ENCODE measurements at places on chromosomes 7 and 10. TPM values are rescaled to one million over a fixed set of nuclear protein-coding genes. Genes with fewer than 3 reads are reported as not detected.

Gene SPDYE1
- not detected for total RNA-seq

Gene LRMDA
- total RNA-seq, result 1.7 TPM

Gene OAT
- total RNA-seq, result 114 TPM

Gene SLC25A40
- total RNA-seq, result 66.7 TPM

- no peak for DNase-seq
Observed at GRCh38 chr7:141838581-141838980, 2.7 kb downstream of the PRSS37 start.

DNA sequence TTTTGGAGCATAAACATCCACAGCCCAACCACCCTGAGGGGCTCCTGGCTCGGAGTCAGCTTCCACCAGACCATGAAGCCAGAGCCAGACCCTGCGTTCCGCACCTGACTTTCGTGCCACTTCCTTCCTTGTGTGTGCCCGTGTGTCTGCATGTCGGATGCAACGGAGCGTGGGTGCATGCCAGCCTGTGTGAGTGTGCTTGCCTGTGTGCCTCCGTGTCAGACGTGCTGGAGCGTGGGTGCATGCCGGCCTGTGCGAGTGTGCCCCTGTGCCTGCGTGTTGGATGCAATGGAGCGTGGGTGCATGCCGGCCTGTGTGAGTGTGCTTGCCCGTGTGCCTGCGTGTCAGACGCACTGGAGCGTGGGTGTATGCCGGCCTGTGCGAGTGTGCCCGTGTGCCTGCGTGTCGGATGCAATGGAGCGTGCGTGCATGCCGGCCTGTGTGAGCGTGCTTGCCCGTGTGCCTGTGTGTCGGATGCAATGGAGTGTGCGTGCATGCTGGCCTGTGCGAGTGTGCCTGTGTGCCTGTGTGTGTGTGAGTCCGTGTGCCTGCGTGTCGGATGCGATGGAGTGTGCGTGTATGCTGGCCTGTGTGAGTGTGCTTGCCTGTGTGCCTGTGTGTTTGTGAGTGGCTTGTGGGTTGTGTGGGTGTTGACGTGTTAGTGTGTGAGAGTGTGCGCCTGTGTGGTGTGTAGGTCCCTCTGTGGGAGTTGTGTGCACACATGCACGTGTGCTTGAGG, 28.1 kb upstream of the KNDC1 start:
- no peak for DNase-seq

DNA sequence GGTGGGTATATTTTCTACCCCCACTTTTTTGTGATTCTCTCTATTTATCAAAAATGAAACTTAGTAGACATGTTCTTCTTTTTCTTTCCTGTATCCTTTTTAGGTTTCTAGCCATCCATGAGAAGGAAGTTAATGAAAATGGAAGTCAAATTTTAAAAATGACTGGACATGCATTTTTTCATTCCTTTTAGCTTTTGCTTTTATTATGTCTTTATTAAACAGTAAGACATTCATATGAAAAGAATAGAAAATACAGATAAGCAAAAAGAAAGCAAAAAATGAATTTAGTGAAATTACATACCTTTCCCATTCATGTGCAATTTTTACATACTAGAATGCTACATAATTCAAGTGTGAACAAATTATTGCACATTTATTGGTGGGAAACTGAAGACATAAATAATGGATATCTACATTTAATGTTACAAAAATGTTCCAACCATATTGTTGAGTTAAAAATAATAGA, 88.7 kb downstream of the CPED1 start:
- DNase-seq, result no peak

Data from umbilical cord (tissue), 2 donors.